ENCODE measurements at places on chromosomes 2 and 18. TPM values are rescaled to one million over a fixed set of nuclear protein-coding genes. Genes with fewer than 3 reads are reported as not detected.
A peak's percentile ranks its signal among the peaks of the same experiment; 100 is the strongest.

The ZNF892 gene
- 7.2 TPM for total RNA-seq

The FASTKD2 gene
- total RNA-seq = 35.4 TPM

The RNF152 gene
- total RNA-seq = 3.6 TPM

The IL37 gene
- total RNA-seq = not detected

The SPIRE1 gene
- total RNA-seq = 18.1 TPM

The CD302 gene
- 0.24 TPM for total RNA-seq

The HYCC2 gene
- 15.5 TPM for total RNA-seq

The EMILIN2 gene
- total RNA-seq = 23.4 TPM

The FBXO48 gene
- 2.0 TPM for total RNA-seq

The BOLL gene
- total RNA-seq = not detected

The EMX1 gene
- total RNA-seq = not detected

DNA sequence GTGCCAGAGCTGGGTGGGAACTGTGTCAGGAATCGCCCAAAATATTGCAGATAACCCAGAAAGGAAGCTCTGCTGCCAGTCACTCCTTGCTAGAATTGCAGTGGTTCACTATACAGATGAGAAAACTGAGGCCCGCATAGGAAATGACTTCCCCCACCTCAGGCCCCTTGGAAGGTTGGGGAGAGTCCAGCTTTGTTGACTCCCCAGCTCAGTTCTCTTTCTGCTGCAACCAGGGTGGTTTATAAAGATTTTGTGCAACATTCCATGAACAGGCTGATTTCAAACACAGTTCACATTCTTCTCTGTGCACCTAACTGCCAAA lies 11.3 kb downstream of the SPR start:
- H3K4me3 ChIP-seq = no peak overlapping the region
- no peaks in the 10 kb centered on the region for H3K36me3 ChIP-seq
- no peak overlapping the region for H3K27ac ChIP-seq
- no peaks in the 10 kb centered on the region for H3K4me1 ChIP-seq
- no peak for DNase-seq
- H3K27me3 ChIP-seq = peaks cover 36% of the 10 kb centered on the region

DNA sequence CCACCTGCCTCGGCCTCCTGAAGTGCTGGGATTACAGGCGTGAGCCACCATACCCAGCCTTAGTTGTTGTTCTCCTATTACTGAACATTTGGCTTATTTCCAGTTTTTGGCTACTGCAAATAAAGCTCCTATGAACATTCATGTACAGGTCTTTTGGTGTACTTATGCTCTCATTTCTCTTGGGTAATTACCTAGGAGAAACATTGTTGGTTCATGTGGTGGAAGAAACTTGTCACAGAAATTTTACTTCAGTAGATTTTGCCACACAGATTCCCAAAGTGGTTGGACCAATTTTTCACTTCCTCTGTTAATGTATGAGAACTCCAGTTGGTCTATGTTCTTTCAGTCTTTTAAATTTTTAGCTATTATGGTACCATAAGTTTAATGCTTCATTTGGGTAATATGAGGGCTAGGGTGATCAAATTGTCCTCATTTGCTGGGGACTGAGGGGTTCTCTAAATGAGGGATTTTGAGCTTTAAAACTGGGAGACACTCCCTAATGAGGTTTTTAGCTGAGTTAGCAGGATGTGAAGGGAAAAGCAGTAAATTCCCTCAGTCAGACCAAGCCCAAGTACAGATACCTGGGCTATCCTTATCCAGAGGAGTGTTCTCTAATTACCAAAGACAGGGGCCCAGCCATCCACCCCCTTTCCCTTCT lies 33.9 kb downstream of the MTA3 start:
- DNase-seq = no peak
- no peaks in the 10 kb centered on the region for H3K36me3 ChIP-seq
- no peak overlapping the region for H3K27ac ChIP-seq

DNA sequence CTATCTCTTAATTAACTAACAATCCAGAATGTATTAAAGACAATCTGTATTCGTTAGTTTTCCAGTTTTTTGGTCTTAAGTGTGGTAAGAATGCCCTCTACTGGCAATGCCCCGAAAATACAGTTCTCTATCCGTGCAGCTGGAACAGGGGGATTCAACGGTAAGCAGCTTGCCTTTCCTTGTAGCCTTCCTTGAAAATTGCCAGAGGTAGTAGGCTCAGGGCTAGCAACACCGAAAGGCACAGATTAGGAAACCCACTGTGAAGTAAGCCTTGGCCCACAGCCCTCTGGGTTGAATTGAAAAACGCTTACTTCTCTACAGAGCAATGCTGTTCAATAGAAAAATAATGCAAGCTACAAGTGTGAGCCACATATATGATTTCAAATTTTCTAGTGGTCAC lies 17.1 kb upstream of the VPS4B start:
- H3K36me3 ChIP-seq = no peaks in the 10 kb centered on the region
- H3K27me3 ChIP-seq = no peaks in the 10 kb centered on the region
- DNase-seq = peak; percentile 87
- peak overlapping the region; percentile 71 for H3K27ac ChIP-seq
- no peak overlapping the region for H3K4me3 ChIP-seq
- H3K4me1 ChIP-seq = peaks cover 19% of the 10 kb centered on the region

- H3K4me1 ChIP-seq = no peaks in the 10 kb centered on the region
- no peak for DNase-seq
- no peak overlapping the region for H3K4me3 ChIP-seq
- H3K27me3 ChIP-seq = no peaks in the 10 kb centered on the region
Measured at GRCh38 chr2:134583997-134584520, 134.7 kb downstream of the TMEM163 start.

DNA sequence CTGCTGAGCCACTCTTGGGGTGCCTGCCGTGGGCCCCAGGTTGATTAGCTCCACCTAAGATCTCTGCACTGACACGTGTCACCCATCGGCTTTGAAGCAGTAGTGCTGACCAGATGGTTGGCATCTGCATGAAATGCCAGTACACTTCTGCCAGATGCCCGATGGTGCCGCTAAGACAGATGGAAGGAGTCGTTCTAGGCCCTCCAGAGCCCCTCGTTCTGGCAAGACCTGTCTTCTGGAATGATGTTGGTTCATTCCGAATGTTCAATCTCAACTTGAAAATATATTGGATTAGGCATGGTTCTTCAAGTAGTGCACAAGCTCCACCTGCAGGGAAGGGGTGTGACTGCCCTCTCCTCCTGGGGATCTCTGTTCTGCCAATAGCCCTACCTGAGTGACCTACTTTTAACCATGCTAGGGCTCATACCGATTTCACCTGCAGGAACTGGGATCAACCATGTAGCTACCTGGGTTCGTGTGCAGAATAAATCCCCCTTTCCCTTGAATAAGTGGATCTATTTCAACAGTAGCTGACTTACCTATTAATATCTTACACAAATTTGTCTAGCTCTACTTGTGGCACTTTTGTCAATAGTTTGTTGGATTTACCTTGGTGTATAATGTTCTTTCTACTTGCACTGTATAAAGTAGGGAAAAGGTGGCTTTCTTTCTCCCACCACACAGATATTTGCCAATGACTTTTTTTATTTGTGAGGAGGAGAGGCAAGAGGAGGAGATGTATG lies 342.6 kb downstream of the CTNNA2 start:
- no peak overlapping the region for H3K27ac ChIP-seq
- no peak overlapping the region for H3K4me3 ChIP-seq
- peak; percentile 12 for DNase-seq
- H3K27me3 ChIP-seq = peaks cover 31% of the 10 kb centered on the region

- no peak overlapping the region for H3K27ac ChIP-seq
- no peaks in the 10 kb centered on the region for H3K27me3 ChIP-seq
- H3K4me1 ChIP-seq = no peaks in the 10 kb centered on the region
- H3K36me3 ChIP-seq = no peaks in the 10 kb centered on the region
- DNase-seq = no peak
Measured at GRCh38 chr2:226703514-226703913, 96.1 kb downstream of the IRS1 start.

GRCh38 chr2:64207573-64207972 lies 63.4 kb upstream of the PELI1 start:
- no peaks in the 10 kb centered on the region for H3K27me3 ChIP-seq
- no peaks in the 10 kb centered on the region for H3K36me3 ChIP-seq
- peaks cover 18% of the 10 kb centered on the region for H3K4me1 ChIP-seq
- no peak for DNase-seq
- no peak overlapping the region for H3K27ac ChIP-seq

GRCh38 chr2:181823405-181823804 lies 68.1 kb upstream of the ITPRID2 start:
- peaks cover 9% of the 10 kb centered on the region for H3K4me1 ChIP-seq
- H3K4me3 ChIP-seq = no peak overlapping the region
- H3K27ac ChIP-seq = no peak overlapping the region
- no peaks in the 10 kb centered on the region for H3K27me3 ChIP-seq
- DNase-seq = no peak

- H3K4me3 ChIP-seq = no peak overlapping the region
- peaks cover 17% of the 10 kb centered on the region for H3K36me3 ChIP-seq
- peak overlapping the region; percentile 41 for H3K27ac ChIP-seq
- H3K4me1 ChIP-seq = peaks cover 15% of the 10 kb centered on the region
- H3K27me3 ChIP-seq = no peaks in the 10 kb centered on the region
Measured at GRCh38 chr2:201157694-201158093, 25.2 kb upstream of the CASP10 start.

DNA sequence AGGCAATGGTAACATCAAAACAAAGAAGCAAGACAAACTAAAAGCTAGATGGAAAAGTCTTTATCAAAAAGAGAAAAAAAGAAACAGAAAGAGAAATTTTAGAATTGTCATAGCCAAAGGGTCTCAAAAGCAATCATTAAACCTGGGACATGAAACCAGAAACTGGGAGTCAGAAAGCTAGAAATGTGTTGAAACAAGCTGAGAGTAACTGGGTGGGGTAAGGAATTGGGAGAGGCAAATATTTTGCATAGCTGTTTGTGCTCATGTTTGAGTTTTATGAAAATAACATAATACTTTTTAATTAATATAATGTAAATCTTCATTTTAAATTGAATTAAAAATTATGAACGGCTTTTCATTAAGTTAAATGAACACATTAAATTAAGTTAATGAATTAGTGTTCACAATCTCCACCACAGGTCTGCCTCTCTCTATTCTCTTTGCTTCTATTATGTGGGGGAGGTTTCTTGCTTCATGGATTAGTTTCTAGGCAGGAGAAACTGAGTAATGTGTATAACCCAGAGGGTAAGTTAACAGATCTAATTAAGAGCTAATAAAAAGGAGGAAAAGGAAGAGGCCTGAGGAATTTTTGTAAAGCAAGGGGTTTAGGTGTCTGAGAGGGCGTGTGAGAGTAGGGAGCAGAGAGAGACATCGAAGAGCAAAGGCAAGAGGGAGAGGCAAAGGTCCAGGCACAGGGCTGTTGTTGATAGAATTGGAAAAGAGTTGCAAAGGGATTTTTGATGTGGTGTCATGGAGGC lies 20.0 kb upstream of the SERPINB2 start:
- no peak for DNase-seq
- H3K27me3 ChIP-seq = no peaks in the 10 kb centered on the region
- H3K36me3 ChIP-seq = no peaks in the 10 kb centered on the region
- no peak overlapping the region for H3K27ac ChIP-seq
- no peak overlapping the region for H3K4me3 ChIP-seq
- no peaks in the 10 kb centered on the region for H3K4me1 ChIP-seq

GRCh38 chr2:174670446-174670845 lies 72.8 kb upstream of the WIPF1 start:
- H3K36me3 ChIP-seq = no peaks in the 10 kb centered on the region
- H3K4me1 ChIP-seq = no peaks in the 10 kb centered on the region
- no peak for DNase-seq
- no peak overlapping the region for H3K4me3 ChIP-seq
- H3K27me3 ChIP-seq = peaks cover 4% of the 10 kb centered on the region
- no peak overlapping the region for H3K27ac ChIP-seq

GRCh38 chr2:177746358-177746757 lies 326.2 kb downstream of the PDE11A start:
- H3K27ac ChIP-seq = no peak overlapping the region
- DNase-seq = no peak
- no peaks in the 10 kb centered on the region for H3K27me3 ChIP-seq
- no peaks in the 10 kb centered on the region for H3K4me1 ChIP-seq
- H3K4me3 ChIP-seq = no peak overlapping the region
- no peaks in the 10 kb centered on the region for H3K36me3 ChIP-seq

- H3K4me3 ChIP-seq = no peak overlapping the region
- H3K27ac ChIP-seq = no peak overlapping the region
- no peaks in the 10 kb centered on the region for H3K36me3 ChIP-seq
Measured at GRCh38 chr2:88764850-88765153, 73.3 kb downstream of the RPIA start.

- no peaks in the 10 kb centered on the region for H3K27me3 ChIP-seq
- no peaks in the 10 kb centered on the region for H3K36me3 ChIP-seq
- DNase-seq = no peak
Measured at GRCh38 chr18:65769652-65770051, 18.8 kb downstream of the CDH7 start.

GRCh38 chr2:621303-622099 lies 55.7 kb downstream of the TMEM18 start:
- DNase-seq = no peak
- no peaks in the 10 kb centered on the region for H3K4me1 ChIP-seq
- no peaks in the 10 kb centered on the region for H3K27me3 ChIP-seq
- no peak overlapping the region for H3K27ac ChIP-seq
- no peaks in the 10 kb centered on the region for H3K36me3 ChIP-seq
- no peak overlapping the region for H3K4me3 ChIP-seq

DNA sequence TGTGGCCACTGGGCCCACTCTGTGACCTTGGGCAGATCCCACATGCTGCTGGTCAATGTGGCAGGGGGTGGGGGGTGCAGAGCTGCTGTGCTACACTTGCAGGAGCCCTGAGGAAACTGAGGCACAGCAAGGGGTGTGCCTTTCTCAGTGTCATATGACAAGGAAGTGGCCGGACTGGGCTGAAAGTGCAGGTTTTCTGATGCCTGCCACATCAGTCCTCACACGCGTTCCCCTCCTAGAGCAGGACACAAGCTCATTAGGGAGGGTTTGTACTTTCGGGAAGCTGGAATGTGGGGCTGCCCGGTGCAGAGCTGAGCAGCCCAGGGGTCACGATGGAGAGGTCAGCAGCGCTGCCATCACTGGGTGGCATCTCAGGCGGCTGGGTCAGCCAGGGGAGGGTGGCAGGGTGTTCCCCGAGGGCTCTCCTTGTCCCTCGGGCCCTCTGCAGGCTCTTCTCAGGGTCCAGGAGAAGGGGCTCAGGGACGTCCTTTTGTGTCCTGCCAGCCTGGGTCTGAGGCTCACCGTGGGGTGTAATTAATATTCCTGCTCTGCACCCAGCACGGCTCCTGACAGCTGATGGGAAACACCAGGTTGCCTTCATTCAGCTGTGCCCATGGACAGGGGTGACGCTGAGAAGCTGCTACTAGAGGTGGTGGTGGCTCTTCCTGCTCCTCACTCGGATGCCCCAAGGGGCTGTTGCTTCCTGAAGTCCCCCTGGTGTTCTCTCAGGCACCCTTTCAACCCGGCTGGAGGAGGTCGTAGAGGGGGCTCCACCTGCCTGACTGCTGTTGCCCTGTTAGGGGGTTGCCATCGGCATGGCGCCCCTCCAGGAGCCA lies 62.1 kb upstream of the HDAC4 start:
- no peak for DNase-seq
- no peaks in the 10 kb centered on the region for H3K36me3 ChIP-seq
- no peaks in the 10 kb centered on the region for H3K27me3 ChIP-seq

DNA sequence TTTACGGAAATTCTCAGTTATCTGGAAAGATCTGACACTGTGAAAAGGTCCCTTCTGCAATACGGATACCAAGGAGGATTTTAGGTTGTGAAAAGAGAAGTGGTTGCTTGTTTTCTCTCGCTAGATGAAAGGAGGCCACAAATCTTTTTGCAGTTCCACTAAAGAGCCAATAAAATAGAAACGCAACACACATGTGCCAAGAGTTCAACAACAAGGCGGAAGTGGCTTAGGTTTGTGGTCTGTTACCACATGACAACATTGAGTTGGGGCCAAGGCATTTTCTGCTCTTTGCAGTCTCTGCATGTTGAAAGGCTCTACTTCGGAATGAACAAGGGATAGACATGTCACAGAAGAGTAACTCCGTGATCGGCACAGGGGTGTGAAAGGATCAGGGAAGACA lies 115.7 kb upstream of the OSR1 start:
- no peak for DNase-seq
- H3K4me1 ChIP-seq = no peaks in the 10 kb centered on the region
- H3K27ac ChIP-seq = no peak overlapping the region

Data from A673 (cell line).